Right hindlimb (tissue), 1 donor: ENCODE measurements at places on chromosomes 3 and 15.

DNA sequence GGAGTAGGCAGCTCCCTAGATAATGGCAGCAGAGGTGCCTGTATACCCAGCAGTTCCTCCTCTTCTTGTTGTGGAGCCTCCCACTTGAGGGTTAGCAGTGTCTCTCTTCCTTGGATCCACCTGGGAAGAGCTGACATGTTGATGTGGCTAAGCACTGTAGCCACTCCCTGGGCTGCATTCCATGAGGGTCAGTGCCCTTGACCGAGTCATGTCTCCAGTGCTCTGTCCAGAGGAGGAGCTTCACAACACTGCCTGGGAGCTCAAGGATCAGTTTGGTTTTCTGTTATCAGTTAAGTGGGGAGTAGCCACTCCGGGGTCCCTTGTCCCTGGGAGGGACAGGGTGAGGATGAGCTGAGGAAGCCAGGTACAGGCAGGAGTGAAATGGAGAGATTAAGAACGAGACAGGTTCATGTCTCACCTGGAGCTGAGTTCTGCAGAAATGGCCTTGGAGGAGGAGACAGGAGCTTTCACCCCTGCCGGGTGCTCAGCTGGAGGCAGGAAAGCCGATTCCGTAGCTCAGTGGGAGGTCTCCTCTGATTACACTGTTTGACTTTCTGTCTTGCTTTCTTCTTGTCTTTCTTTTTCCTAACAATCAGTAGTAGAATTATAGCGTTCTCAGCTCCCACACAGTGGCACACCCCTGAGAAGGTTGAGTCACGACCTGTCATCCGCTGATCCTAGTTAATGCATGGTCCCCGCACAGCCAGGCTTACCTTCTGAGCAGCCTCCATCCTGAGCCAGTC is 57.9 kb upstream of the SEC22A start:
- DNase-seq = no peak

- no peak for DNase-seq
These were observed 19.4 kb upstream of the PLXNA1 start for GRCh38 chr3:126963261-126964190.

DNA sequence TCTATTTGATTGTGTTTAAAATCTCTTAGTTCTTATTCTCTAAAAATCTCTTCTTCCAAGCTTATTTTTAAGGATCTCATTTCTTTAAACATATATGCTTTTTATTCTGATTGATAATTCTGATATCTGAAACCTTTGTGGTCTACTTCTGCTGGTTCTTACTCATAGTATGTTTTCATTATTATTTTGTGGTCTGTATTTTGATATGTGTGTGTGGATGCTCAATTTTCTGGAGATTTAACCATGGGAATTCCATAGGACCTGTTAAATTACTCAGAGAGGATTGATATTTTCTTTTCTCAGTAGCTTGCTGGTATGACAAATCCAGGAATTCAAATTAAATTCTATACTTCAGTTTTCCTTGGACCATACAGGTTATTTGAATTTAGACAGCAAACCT is 14.7 kb upstream of the HHLA2 start:
- no peak for DNase-seq

DNA sequence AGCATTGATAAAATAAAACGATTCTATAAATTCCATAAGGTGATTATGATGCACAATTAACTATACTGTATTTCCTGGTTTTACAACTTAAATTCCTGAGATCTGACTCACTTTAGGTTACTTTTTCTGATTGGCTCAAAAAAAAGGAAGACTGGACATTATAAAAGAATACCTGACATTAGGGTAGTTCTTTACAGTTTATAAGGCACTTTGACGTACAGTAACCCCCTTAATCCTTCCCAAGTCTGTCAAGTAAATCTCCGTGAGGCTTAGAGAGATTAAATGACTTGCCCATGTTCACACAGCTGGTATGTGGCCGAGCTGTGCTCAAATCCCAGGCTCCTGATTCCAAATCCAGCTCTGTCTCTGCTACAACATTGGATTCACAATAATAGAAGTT is 1.0 kb upstream of the SLTM start:
- no peak for DNase-seq

DNA sequence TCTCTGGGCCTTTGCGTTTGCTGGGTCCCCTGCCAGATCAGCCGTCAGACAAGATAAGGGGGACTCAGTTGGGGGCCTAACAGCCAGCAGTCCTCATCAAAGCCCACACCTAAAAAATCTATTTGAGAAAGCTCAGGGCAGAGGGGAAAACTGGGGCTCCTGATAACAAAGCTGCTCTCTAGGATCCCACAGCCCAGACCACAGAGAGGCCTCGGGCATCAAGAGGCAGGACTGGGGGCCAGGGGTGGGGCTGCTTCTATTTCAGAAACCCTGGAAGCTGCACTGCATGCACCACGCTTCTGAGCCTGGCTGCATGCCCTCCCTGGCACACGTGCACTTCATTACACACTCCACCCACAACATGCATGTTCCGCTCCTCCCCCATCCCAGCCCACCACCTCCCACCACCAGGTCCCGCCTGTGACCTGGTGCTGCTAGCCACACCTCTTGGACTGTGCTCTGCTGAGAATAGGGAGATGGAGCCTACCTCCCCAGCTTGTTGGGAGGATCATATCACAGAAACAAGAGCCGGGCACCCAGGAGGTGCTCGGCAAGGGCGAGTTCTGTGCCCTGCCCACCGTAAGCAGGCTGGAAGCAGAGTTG is 26.6 kb downstream of the FBLN2 start:
- peak; percentile 81 for DNase-seq

DNA sequence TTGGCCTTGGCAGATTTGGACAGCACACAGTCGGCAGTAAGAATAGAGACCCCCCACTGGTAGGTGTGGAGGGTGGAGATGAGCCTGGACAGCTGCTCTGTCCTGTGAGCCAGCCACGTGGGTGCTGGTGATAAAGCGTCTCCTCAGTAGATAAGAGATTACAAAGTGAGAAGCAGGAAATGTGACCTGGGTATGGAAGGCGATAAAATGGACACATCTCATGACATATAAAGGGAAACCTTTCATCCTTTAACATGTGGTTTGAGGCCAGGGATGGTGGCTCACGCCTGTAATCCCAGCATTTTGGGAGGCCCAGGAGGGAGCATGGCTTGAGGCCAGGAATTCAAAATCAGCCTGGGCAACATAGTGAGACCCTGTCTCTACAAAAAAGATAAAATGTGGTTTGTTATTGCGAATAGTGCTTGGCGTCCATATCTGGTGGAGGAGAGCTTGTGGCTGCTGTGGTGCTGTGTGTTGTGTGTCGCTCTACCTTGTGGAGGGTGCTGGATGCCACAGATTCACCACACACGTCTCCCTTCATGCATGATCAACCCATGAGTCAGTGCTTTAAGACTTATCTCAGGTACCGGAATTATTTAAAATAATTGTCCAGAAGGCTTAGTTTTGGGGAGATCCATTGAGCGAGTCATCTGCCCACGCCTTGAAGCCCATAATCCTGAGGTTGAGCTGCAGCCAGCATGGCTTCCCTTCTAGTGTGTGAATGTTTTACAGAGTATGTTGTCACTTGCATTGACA is 157.0 kb downstream of the GABRG3 start:
- no peak for DNase-seq

DNA sequence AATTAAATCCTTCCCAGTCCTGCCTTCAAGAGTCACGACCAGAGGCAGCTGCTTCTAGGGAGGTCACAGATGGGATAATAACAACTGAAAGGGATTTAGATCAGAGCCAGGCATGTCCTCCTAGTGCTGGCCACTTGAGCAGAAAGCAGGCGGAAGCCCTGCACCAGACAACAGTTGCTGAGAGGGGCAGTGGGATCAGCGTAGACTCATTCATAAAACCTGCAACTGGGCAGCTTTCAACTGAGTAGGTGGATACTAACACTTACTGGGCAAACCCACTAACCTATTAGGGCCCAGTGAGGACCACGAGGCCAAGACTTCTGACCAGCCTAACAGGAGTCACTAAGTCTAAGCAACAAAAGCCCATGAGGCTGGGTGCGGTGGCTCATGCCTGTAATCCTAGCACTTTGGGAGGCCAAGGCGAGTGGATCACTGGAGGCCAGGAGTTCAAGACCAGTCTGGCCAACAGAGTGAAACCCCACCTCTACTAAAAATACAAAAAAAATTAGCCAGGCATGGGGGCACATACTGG is 67.0 kb downstream of the DAPK2 start:
- peak; percentile 36 for DNase-seq

DNA sequence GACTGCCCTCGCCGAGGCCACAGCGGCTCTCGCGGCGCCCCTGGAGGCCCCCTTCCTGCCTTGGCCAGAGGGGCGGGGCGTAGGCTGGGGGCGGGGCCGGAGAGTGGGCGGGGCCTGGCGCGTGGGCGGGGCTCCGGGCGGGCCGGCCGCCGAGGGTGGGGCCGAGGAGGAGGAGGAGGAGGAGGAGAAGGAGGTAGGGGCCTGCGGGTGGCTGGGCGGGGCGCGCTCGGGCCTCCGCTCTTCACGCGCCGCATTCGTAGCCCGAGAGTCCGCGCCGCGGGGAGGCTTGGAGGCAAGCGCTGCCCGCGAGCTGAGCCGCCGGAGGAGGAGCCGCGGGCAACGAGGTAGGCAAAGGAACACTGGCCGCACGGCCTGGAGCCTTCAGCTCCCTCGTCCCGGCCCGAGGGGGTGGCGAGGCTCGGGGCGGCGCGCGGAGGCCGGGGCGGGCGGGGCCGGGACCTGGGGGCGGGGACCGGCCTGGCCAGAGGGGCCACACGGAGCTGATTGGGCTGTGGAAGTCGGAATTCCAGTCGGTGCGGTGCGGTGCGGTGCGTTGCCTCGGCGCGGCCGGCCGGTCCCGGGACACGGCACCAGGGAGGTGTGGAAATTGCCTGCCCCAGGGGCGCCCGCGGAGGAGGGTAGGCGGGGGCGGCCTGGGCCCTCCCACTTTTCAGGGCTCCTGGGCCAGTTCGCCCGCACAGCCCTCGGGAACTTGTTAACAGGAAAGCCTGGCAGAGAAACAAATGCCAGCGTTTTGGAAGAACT is at the start of gene PPP2R3A:
Gene PPP2R3A (plus strand): TSS at position 223 of the 765 bp plus-strand sequence. CDS start 35,771 bp downstream, outside the sequence.
- peak; percentile 95 for DNase-seq

GRCh38 chr3:151044706-151045105 is 40.8 kb upstream of the MED12L start:
- no peak for DNase-seq

GRCh38 chr3:176275113-176275512 is 922.2 kb downstream of the TBL1XR1 start:
- no peak for DNase-seq

DNA sequence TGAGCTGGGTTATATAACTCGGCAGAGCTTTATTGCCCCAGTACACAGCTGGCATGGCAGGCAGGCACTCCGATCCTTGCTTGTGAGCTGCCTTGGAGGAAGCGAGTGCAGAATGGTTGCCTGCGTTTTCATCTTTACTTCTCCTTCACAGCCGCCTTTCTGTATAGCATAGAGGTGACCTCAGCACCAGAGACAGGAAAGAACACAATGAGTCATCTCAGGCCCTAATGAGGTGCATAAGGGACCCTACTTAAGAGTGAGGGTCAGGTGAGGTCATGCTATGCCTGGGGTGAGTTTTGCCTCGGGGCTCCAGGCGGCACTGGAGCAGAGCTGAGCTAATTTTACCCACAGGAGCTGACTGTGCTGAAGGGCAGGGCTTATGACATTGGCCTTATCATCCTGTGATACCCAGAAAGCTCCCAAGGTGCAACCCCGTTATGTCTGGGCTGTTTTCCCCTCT is 43.5 kb downstream of the LPP start:
- no peak for DNase-seq

DNA sequence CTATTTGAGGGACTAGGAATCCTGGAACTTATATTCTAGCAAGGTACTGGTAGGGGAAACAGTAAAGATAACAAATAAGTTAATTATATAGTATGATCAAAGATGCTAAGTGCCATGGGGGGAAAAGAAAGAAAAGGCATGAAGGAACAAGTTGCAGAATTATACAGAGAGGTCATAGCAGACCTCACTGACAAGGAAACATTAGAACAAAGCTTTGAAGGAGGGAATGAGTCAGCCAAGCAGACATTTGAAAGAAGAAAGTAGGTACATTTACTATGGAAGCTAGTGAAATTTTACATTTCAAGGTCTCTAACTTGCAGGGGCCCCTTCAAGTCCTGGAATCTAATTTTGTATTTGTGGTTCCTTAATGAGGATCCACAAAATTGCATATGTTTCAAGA is 57.2 kb upstream of the TIPARP start:
- no peak for DNase-seq

GRCh38 chr3:135337192-135337591 is 542.1 kb downstream of the EPHB1 start:
- peak; percentile 25 for DNase-seq

DNA sequence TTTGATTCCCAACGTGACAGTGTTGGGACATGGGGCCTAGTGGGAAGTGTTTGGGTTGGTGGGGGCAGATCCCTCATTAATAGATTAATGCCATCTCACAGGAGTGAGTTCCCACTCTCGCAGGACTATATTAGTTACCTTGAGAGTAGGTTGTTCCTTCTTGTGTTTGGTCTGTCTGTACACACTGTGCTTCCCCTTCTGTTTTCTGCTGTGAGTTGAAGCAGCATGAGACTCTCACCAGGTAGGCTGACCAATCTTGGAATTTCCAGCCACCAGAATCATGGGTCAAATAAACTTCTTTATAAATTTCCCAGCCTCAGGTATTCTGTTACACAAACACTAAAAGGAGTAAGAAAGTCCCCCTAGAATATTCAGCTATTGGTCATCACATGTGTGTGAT is 145.4 kb downstream of the ERC2 start:
- no peak for DNase-seq

DNA sequence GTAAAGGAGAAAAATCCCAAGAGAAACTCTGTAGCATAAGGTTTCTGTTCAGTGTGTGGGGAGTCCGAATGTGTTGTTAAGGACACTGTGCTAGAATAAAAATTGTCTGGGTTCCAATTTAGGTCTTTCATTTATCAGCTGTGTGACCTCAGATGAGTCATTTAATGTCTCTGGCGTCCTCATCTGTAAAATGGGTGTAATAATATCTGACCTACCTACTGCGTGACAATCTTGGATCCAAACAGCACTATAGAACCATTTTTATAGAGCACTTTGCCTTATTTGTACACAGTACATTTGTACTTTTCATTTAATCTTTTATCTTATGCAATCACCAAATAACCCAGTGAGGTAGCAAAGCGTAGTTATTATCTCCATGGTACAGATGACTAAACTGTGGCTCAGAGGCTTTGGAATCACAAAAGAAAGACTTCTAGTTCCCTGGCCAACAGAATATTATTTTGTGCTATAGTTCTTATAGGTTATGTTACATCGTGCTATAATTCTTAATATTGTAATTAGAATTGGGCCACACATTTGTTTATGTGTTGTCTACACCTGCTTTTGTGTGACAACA is 46.6 kb upstream of the TNIK start:
- DNase-seq = no peak

DNA sequence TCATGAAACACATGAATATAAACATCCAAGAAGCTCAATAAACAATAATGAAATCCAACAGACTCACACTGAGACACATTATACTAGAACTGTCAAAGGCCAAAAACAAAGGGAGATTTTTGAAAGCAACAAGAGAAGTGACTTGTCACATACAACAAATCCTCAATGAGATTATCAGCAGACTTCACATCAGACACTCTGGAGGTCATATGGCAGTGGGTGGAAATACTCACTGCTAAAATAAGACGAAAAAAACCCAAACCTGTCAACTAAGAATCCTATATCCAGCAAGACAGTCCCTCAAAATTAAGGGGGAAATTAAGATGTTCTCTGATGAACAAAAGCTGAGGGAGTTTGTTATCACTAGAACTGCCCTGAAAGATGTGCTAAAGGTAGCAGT is 125.4 kb upstream of the MELTF start:
- DNase-seq = no peak
